ENCODE measurements at places on chromosomes 1 and 21.

DNA sequence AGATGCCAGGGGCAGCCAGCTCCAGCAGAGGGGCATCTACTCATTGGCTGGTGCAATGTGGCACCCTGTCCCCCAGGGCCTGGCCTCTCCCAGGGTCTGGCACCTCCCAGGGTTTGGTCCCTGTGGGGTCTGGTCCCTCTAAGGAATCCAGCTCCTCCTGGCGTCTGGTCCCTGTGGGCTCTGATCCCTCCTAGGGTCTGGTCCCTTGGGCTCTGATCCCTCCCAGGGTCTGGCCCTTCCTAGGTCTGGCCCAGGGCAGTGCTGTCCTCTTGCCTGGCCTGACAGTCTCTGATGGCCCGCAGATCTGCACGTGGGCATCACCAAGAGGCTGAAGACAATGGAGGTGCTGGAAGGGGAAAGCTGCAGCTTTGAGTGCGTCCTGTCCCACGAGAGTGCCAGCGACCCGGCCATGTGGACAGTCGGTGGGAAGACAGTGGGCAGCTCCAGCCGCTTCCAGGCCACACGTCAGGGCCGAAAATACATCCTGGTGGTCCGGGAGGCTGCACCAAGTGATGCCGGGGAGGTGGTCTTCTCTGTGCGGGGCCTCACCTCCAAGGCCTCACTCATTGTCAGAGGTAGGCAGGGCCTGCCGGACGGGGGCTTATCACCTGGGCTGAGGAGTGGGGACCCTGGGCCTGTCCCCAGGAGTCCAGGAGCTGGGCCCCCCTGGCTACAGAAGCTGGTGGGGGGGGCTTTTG lies 73.9 kb downstream of the OBSCN start:
- no peak for DNase-seq

GRCh38 chr1:3352299-3352951 lies 102.0 kb upstream of the ARHGEF16 start:
- DNase-seq = no peak

DNA sequence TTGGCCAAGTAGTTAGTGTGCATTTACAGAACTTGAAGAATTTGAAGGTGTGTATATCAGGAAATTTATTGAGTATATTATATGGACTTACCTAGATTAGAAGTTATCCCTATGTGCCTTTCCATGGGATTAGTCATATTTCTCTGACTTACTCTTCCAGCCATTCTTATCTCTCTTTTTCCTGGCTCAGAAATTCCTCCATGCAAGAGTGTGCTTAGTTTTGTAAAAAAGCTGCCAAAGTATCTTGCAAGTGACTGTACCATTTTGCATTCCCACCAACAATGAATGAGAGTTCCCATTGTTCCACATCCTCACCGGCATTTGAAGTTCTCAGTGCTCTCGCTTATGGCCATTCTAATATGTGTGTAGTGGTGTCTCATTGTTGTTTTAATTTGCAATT lies 82.2 kb upstream of the GUCA2B start:
- no peak for DNase-seq

DNA sequence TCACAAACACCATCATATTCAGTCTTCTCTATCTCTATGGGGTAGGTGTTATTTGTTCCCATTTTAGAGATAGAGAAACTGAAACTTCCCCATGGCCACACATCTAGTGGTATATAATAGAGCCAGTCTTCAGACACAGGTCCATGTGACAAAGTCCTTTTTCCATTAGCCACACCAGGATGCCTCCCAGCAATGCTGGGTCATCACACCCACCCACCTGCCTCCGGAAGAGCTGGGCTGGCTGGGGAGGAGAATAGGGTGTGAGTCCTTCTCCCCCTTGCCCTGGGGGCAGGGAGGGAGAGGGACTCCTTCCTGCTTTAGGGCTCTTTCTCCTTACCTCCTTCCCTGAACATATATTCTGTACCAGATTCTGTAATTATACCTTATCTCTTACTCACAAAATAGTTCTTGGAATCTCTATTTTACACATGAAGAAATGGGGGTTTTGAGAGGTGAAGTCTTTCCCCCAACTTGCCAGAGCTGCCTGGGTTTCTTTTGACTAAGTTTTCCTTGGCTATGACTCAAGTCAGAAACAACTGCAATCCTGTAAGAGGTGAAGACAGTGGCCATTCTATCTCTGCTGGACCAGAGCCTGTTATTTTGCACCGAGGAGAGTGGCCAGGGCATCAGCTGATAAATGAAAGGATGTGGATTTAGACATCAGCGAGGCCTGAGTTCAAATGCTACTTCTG lies 30.0 kb downstream of the SOX13 start:
- no peak for DNase-seq

- no peak for DNase-seq
Observed at GRCh38 chr1:231603598-231604275, 22.9 kb upstream of the DISC1 start.

DNA sequence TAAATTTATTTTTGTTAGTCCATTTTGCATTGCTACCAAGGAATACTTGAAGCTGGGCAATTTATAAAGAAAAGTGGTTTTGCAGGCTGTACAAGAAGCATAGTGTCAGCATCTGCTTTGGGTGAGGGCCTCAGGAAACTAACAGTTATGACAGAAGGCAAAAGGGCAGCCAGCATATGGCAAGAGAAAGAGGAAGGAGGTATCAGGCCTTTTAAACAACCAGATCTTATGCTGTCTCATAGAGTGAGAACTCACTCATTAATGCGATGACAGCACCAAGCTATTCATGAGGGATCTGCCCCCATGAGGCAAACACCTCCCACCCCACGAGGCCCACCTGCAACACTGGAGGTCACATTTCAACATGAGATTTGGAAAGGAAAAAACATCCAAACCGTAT lies 898.4 kb downstream of the KCNT2 start:
- DNase-seq = no peak

GRCh38 chr1:47944561-47944960 lies 52.6 kb downstream of the TRABD2B start:
- no peak for DNase-seq

DNA sequence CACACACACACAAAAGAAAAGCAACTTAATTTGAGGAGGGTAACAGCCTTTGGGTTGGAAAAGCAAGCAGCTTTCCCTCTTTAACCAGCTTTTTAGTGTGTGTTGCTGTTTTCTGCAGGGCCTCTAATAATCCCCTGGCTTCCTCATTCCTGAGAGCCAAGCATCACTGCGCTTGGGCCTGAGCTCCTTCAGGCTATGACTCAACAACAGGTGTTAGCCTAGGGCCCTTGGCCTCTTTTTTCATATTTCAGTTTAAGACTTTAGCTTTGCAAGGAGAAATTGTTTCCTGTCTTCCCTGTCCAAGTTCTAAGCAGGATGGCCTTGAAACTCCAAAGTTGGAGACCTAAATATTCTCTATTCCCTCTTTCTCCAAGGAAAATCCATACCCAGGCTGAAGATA lies 26.2 kb upstream of the SNX27 start:
- DNase-seq = no peak

- DNase-seq = no peak
Observed at GRCh38 chr21:44612029-44612486, at the start of gene KRTAP10-8. Gene KRTAP10-8 (plus strand): TSS chr21:44612079. CDS start chr21:44612101, 22 bp downstream.

DNA sequence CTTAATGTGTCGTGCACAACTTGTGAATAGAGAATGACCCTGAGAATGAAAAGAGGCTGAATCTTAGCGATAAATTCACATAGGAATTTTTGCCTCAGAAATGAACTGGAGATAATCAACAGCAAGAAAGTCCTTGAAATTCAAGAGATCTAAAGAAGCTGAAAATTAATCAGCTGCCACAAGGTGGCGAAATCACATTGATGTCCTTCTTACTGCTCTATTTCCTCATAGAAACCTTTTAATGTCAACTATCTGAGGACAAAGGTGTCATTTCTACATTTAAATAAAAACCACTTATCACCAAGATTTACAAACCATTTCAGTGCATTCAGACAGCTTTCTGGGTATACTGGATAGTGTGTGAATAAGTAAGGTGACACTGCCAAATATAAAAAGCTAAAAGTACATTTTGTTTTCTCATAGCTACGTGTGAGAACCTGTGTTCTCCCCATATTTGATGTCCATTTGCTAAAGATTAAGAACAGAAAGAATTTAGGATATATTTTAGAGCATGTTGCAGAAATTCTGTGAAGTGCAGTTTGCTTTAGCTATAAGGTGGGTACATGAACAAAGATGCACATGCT lies 485.3 kb upstream of the PTBP2 start:
- no peak for DNase-seq

GRCh38 chr1:236765831-236766230 lies 29.3 kb upstream of the MTR start:
- no peak for DNase-seq

DNA sequence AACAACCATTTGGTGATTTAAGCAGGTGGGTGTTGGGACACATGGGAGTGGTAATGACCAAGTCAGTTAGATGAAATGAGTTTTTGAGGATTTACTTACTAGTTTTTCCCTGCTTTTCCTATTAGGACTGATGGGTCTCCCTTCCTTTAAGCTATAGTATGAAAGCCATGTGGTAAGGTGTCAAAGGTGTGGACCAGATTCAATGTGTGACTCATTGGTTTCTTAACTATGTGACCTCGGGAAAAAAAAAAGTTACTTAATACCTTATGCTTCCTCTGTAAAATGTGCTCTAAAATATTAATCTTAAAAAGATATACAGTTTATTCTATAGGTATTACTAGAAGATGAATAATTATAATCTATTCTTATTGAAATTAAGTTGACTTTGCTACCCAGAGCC lies 93.7 kb downstream of the DUSP10 start:
- DNase-seq = no peak

GRCh38 chr1:233020426-233020825 lies 70.0 kb downstream of the NTPCR start:
- DNase-seq = no peak

DNA sequence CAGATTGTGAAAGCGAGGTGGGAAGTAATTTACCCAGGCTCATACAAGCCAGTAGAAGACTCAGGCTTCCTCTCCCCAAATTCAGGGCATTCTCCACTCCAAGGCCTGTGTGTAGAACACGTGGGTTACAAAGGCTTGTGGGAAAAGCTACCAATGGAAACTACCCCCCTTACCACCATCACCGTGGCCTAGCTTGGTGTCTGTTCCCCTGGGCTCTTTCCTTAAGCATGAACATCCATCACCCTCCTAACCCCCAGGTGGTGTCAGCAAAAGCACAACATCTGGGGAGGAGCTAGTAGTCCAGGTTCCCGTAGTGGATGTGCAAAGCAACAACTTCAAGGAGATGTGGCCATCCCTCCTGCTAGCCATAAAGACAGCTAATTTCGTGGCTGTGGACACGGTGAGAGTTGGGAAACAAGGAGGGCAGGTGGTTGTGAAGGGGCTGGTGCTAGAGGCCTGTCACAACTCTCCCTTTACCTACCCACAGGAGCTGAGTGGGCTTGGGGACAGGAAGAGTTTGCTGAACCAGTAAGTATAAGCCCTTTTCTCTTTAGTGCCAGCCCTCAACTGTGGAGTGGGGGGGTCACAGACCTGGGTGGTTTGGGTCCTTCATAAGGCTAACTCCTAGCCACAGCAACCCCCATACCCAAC lies 701 bp upstream of the MUTYH start:
- no peak for DNase-seq

- no peak for DNase-seq
Observed at GRCh38 chr1:117825414-117825813, 104.0 kb downstream of the GDAP2 start.

GRCh38 chr1:182087304-182087703 lies 25.8 kb upstream of the ZNF648 start:
- DNase-seq = no peak

DNA sequence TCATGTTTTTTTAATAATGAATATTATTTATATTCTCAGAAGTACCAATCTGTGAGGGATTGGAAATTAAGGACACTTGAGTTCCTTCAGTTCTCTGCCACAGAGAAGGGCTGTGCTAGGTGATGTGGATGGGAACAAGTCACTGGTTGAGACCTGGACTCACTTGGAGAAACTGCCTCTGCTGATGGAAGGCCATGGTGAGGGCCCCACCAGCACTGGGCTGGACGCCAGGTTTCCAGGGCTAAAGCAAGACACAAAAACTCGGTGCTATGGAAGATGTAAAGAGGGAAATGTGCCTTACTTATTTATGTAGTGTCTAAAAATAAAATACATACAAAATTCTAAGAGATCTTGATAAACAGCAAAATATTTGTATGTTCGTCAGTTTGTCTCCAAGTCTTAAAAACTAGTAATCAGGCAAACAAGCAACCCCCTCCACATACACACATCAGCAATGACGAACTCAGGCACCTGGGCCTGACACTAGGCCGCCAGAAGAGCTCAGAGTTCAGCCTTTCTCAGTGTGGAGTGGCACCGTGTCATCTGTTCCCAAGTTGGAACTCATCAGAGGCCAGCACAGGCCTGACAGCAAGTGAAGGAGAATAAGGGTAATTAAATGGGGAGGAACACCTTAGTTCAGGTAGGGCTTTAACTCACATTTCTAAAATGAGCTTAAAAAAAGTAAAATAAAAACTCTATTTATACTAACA lies 19.6 kb downstream of the SIPA1L2 start:
- no peak for DNase-seq

DNA sequence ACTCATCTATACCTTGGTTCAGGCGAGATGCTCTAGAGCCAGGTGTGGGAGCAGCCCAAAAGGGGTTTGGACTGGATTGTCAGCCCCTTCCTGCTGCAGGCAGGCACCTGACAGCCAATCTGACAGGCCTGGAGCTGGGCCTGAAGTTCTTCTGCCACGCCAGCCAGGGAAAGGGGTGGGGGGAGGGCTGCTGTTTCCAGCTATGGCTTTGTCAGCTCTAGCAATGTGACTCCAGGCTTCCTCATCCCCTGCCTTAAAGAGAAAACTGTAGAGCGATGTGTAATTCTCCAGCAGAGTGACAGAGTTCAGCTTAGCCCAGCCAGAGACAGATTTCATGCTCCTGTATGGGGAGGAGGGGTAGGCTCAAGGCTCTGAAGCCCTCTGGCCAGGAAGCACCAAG lies 30.3 kb downstream of the WNT4 start:
- DNase-seq = no peak

GRCh38 chr21:44985441-44986401 lies 45.9 kb downstream of the SLX9 start:
- DNase-seq = no peak

- no peak for DNase-seq
Observed at GRCh38 chr1:33048426-33048825, 11.7 kb upstream of the AK2 start.

DNA sequence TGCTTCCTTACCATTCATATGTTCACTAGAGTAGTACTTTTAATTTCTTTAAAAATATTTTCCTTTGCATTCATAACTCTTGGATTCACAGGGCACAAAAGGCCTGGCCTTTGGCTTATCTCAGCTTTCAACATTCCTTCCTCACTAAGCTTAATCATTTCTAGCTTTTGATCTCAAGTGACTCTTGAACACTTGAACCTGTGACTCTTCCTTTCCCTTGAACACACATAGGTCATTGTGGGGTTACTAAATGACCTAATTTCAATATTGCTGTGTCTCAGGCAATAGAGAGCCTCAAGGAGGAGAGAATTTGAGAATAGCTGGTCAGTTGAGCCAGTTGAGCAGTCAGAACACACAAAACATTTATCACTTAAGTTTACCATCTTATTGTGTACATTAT lies 49.9 kb downstream of the COL11A1 start:
- no peak for DNase-seq

- DNase-seq = no peak
Observed at GRCh38 chr1:204406621-204407020, 5.0 kb downstream of the PPP1R15B start.
